NK-92 treated with Interleukin-12 subunit alpha and Interleukin-12 subunit beta, amount 100 ng/mL, for 24 hours (cell line): ENCODE measurements at places on chromosomes 11 and 22.

GRCh38 chr11:33689085-33689484 is 11.5 kb downstream of the C11orf91 start:
- DNase-seq: no peak

DNA sequence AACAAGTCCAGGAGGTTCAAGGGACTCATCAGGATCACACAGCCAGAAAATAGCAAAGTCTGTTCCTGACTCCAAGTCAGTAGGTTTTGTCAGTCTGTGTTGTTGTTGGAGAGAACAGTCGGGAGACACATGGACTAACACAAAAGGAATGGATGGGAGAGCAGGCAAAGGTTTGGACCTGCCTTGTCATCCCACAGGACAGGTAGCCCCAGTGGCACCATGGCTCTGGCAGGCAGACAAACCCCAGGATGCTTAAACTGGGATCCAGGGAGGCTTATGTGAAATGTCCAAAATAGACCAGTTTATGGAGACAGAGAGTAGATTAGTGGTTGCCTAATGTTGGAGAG is 201.6 kb upstream of the NAV2 start:
- no peak for DNase-seq

GRCh38 chr11:1171223-1171984 is 13.7 kb downstream of the MUC5AC start:
- DNase-seq: no peak

DNA sequence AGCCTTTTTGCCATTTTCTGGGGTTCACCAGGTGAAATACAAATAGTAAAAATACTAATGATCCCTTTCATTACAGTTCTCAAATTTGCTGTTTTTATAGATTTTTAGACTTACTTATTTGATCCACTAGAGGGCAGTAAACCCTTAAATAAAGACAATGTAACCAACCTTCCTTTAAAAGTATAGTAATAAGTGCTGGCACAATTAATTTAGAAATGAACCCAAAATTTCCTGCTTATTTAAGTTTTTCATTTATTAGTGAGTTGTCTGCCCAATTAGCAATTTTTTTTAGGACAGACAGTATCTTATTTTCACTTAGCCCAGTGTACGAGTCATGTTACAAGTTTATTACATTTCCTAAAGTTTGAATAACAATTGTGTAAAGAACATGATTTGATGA is 4.7 kb downstream of the DDIAS start:
- DNase-seq: no peak

DNA sequence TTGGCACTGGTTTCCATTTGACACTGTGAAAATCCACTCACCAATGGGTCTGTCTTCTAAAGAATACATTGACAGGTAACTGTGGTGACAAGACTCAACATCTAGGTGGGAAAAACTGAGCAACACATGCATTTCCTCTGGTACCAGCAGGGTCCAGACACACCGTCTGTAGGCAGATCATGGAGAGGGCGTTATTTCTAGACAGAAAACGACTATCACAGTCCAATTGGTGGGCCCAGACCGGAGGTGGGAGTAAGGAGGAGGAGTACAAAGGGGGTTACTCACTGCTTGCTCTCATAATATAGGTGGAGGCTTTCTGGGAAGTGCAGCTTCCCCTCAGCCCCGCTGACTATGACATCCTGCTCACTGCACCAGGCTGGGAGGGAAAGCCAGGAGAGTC is 9.9 kb downstream of the OVCH2 start:
- no peak for DNase-seq

- DNase-seq: no peak
Observed at GRCh38 chr11:57356268-57356667, 18.1 kb downstream of the P2RX3 start.

- DNase-seq: peak; percentile 70
Observed at GRCh38 chr11:118956094-118956846, at the start of gene UPK2. TSS of gene UPK2 (plus strand) at chr11:118956298. CDS start at chr11:118956351, 53 bp downstream.

- DNase-seq: no peak
Observed at GRCh38 chr11:57111619-57112018, 70.1 kb upstream of the LRRC55 start.

DNA sequence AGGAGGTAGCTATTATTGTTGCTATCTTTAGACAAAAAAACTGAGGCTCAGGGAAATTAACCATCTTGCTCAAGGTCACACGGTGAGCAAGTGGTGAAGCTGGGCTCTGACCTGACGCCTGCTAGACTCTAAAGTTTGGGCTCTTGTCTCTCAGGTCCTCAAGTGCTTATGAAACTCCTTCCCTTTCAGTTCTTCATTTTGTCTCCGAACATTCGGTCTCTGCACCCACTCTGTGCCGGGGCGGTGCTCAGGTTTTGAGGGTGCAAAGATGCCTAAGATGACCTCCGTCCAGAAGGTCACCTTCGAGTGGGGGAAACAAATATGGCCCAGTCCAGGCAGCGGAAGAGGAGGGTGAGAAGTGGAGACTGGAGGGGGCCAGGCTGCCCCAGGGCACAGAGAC is 16.0 kb downstream of the OVOL1 start:
- DNase-seq: no peak

GRCh38 chr11:16226245-16226644 is 130.1 kb downstream of the SOX6 start:
- DNase-seq: no peak

GRCh38 chr11:72514331-72514730 is 80.0 kb upstream of the CLPB start:
- DNase-seq: no peak

DNA sequence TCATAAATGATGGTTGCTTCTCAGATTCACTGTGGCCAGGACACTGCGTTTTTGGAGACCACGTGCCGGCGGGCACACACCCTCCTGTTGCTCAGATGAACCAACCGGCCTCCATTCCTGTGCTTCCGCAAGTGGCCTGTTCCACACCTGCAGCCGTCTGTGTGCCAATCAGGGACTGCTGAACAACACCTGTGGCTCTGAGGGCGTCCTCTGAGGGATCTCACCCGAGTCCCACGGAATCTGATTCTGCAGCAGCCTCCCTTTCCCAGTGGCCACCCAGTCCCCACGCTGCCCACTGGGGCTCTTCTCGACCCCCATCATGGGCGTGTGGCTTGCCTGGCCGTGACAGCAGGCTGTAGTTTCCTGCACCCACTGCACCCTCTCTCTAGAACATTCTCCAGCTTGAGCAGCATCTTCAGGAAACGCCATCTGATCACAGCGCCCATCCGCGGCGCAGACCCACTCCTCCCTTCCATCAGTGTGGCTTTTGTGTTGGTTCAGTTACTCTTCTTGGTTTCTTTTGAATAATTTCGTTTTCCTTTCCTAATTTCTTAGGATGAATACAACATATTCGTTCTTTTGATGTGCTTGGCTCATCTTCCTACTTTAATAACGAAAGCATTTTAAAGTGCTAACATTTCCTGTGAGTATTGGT is 100.3 kb upstream of the SLC22A12 start:
- DNase-seq: no peak

DNA sequence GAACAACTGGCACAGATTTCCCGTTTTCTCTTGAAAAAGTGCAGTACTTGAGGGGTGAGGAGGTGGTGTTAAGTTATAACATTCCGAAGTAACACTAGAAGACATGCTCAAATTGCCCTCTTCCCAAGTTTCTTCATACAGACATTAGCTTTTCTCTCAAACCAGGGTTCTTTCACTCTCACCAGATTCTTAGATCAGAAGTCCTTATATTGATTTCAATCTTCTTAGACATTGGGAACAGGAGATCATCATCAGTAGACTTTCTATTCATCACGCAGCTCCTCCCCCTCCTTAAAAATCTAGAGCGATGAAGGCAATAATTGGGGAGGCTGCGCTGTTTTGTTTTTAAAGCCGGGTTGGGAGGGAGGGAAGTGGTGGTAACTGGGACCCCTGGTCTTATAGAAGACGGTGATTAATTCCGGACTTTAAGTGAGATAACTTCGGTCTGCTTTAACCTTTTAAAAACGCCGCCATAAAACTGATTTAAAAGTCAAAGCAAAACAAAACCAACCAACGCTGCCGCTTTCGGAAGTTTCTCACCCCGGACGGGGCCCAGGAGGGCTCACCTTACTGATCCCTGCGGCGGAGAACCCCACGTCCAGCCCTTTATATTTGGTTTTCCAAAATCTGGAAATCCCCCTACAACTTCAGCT is 665 bp downstream of the USP28 start:
- DNase-seq: no peak

DNA sequence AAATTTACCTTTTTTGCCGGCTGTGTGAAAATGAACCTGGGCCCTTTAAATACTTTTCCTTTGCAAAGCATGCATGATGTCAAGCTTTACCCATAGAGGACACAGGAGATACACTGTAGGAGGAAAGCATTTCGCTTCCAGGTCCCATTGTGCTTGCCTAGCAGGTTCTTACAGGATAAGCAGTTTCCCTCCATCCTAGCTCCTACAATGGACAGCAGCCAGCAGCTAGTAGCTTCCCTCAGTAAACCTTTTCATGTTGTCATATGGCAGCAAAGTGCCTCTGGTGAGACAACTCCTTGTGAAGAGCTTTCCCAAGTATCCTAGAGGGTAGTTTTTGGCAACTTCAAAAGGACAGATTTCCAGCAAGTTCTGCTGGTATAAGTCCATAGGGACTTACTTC is 78.4 kb downstream of the RBFOX2 start:
- DNase-seq: no peak

DNA sequence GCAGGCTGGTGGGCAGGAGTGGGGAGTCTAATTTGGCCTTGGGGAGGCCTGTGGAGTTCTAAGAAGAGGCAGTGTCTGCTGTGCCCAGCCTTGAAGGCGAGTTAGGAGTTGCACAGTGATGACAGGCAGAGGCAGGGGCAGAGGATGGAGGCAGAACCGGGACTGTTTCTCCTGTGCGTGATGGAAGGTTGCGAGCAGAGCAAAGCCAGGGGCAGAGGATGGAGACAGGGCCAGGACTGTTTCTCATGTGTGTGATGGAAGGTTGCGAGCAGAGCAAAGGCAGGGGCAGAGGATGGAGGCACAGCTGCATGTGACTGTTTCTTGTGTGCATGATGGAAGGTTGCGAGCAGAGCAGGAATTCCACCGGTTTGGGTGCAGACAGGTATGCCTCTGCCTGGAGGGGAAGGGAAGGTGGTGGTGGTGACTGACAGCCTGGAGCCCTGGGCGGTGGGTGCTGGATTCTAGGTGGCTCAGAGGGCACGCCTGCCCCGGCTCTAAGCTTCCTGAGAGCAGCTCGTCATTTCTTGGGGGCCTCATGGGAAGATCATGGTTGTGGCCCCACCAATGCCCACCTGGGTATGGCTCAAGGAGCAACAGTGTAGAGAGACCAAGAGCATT is 8.7 kb downstream of the B4GALNT4 start:
- DNase-seq: no peak

- DNase-seq: no peak
Observed at GRCh38 chr11:75637998-75638397, 30.8 kb downstream of the MAP6 start.

DNA sequence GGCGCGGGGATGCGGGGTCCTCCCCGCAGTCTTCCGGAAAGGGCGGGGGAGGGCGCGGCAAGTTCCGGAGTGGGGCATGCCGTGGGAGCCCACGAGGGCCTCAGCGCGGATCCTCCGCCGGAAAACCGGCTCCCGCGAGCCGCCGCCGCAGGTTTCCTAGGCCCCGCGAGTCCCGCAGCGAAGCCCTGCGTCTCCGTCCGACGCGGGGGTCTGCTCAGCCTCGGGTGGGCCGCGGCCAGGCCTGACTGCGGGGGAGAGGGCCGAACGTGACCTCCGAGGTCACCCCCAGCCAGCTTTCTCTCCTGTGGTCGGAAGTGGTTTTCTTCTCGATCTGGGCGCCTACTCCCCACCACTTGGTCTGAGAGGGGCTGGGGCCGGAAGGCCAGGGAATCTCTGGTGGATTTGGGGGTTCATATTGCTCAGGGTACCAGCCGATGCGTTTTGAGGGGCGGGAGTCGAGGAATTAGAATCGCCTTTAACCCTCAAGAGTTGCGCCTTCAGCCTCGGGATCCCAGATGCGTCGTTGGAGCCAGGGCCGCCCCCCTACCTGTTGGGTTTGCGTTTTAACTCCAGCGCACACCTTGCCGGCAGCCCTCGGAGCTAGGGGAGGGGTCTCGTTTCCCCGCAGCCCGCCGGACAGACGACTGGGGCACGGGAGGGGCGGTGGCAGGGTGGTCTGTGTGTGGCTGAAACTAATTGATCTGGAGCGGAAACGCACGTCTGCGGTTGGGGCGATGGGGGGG is 3.6 kb upstream of the CCND1 start:
- no peak for DNase-seq

- no peak for DNase-seq
Observed at GRCh38 chr11:124339396-124340141, 19.6 kb upstream of the OR8D2 start.

- no peak for DNase-seq
Observed at GRCh38 chr11:125287491-125288210, 123.1 kb downstream of the PKNOX2 start.

DNA sequence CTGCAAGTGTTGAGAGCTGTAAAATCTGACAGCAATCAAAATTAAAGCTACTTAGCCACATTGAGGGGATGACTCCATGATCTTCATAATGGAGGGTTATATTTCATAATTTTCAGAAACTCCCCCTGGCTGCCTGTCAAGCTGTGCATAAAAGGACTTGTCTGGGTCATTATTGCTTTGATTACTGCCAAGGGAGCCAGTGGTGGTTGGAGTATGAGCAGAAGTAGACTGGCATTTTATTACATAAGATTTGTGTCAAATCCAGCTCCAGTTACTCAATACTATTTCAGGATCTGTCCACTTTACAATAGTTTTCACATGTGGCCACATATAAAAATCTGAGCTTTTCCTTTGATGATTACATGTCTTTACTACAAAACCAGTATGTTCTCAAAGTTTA is 108.9 kb upstream of the SLC5A12 start:
- DNase-seq: no peak

GRCh38 chr11:92245700-92246271 is 21.2 kb downstream of the FAT3 start:
- DNase-seq: no peak
